ENCODE measurements at places on chromosomes 11 and 22. TPM values are rescaled to one million over a fixed set of nuclear protein-coding genes. Genes with fewer than 3 reads are reported as not detected.

The OR51E2 gene
- not detected for total RNA-seq

The WNT11 gene
- total RNA-seq = not detected

DNA sequence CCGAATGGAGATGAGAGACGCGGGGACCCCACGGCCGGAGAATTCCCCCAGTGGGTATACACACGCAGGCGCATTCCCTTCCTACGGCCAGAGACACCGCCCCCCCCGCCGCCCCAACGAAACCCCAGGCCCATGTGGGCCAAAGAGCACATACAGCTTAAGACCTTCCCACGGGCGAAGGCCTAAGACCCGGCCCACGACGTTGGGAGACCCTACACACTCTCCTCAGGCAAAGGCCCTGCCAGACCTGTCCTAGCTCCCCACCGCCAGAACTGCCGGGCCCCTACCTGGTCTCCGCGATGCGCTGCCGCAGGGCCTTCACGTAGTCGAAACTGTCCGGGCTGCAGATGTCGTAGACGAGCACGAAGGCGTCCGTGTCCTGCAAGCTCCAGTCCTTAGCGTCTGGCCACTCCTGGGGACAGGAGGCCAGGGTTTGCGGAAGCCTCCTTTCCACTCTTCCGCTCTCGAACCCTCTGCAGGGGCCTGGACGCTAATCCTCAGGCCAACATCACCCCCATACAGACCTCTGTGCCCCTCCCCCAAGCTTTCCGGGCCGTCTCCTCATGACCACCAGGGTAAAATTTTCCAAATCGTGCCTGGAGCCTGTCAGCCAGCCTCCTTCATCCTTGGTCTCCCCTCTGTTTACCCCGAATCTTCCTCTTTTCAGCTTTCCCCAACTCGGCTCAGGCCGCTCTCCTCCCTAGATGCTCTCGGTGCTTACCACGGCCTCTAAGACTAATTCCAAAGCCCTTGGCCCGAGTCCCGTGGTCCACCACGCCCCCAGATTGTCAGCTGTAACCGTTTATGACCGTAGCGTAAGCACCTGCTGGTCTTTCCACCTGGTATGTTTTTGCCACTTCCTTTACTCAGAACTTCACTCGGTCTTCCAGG lies 1.7 kb downstream of the RASL10A start:
- H3K27me3 ChIP-seq = peaks cover 34% of the 10 kb centered on the region
- no peak overlapping the region for H3K27ac ChIP-seq
- H3K4me3 ChIP-seq = peak overlapping the region; percentile 43
- ATAC-seq = no peak
- H3K36me3 ChIP-seq = peaks cover 12% of the 10 kb centered on the region
- H3K4me1 ChIP-seq = peaks cover 10% of the 10 kb centered on the region

DNA sequence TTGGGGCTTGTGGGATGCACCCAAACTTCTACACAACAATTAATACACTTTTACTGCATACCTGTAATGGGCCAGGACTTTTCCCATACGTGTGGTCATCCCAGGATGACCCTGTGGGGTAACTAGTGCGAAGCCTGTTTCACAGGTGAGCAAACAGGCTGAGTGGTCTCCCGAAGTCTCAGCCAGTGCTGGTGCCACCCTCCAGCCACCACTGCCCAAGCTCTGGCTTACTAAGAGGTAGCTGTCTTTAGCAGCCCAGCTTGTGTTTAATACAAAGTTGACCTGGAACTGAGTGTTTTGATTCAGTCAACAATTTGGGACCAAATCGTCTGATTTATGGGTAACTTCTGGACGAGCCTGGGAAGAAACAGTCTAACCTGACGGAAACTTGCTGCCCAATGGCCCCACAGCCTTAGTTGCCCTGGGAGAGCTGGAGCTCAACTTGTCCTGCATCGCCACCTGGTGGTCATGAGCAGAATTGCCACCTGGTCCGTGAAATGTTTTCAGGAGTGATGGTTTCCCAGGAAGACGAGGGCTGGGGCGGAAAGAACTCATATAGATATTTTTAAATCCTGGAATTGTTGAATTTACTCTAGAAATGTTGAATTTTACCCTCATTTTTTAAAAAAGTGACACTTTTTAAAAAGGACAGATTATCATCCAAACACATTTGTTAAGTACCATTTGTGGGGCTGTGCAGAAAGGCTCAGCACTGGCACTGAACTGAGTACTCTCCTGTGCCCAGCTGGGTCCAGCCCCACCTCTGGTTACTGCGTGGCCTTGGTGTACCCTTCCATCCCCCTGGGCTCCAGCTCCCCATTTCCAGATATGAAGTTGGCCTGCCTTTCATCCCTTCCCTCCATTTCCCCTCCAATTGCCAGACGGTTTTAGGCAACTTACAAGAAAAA lies 95.5 kb upstream of the PARVA start:
- H3K4me1 ChIP-seq = peaks cover 5% of the 10 kb centered on the region
- no peak overlapping the region for H3K27ac ChIP-seq
- no peaks in the 10 kb centered on the region for H3K27me3 ChIP-seq

The PKDREJ gene
- total RNA-seq = not detected

DNA sequence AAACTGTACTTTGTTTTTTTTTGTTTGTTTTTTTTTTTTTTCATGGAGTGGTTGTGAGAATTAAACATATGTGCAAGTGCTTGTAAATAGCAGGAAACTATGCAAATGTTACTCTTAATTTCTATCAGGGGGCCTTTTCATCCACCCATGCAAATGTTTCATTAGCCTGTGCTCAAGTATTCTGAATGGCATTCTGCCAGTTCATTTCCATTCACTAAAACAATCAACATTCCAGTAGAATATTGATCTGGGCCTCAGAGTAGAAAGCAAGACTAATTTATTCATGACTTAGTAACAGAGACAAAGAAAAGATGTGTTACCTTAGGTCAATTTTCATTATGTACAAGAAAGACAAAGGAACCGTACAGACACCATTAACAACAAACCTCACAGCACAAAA lies 971.4 kb downstream of the DLG2 start:
- H3K4me3 ChIP-seq = no peak overlapping the region
- no peak for ATAC-seq
- no peaks in the 10 kb centered on the region for H3K4me1 ChIP-seq
- H3K27ac ChIP-seq = no peak overlapping the region
- H3K36me3 ChIP-seq = no peaks in the 10 kb centered on the region
- H3K27me3 ChIP-seq = no peaks in the 10 kb centered on the region

DNA sequence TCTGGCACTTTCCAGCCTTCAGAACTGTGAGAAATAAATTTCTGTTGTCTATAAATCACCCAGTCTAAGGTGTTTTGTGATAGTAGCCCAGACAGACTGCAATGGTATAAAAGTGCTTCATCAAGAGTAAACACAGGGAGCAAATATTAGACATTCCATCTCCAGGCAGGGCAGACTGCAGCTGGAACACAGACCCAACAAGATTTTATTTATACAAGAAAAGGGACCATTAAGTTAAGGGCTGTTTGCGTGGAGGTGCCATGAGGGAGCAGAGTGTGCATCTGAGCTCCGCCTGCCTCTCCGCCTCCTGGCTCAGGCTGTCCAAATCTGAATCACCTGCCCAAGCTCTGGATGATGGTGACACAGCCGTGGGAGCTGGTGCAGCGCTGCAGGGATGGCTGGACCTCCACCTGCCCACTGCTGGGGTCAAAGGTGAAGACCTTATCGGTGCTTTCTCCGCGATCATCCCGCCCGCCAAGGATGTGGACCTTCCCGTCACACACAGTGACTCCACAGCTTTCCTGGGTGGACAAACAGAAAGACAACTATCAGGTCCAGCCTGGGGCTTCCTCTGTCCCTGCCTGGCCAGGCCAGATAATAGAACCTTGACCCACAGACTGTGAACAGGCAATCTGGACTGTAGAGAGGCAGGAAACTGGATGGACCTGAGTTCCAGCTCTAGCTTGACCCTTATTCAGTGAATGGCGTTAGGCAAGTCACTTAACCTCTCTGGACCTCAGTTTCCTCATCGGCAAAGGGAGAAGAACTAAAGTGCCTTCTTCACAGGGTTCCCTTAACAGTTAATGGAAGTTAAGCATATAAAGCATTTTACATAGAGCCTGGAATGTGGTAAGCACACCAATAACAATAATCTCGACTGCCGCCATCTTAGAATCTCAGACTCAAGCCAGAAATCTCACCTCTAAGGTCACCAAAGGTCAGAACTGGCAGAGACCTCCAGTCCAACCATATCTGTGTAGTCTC lies 10.5 kb downstream of the KLHL35 start:
- H3K27ac ChIP-seq = peak overlapping the region; percentile 22
- peaks cover 9% of the 10 kb centered on the region for H3K36me3 ChIP-seq

DNA sequence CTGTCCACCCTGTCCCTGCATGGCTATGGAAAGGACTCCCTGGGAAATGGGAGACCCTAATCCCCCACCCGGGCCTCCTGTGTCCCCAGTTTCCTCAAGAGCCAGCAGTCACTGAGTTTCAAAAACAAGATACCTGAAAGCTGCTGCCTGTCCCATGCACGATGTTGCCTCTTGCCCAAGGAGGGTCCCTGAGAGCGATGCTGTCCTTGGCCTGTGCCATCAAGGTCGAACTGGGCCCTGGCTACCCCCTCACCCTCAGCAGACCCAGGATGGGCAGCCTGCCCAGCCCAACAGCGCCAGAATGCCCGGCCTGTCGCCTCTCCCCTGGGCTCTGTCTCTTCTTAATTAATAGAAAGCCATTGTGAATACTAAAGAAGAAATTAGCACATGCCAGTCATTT lies 104.5 kb upstream of the LMO1 start:
- peaks cover 4% of the 10 kb centered on the region for H3K27me3 ChIP-seq
- no peak overlapping the region for H3K4me3 ChIP-seq
- no peak for ATAC-seq

DNA sequence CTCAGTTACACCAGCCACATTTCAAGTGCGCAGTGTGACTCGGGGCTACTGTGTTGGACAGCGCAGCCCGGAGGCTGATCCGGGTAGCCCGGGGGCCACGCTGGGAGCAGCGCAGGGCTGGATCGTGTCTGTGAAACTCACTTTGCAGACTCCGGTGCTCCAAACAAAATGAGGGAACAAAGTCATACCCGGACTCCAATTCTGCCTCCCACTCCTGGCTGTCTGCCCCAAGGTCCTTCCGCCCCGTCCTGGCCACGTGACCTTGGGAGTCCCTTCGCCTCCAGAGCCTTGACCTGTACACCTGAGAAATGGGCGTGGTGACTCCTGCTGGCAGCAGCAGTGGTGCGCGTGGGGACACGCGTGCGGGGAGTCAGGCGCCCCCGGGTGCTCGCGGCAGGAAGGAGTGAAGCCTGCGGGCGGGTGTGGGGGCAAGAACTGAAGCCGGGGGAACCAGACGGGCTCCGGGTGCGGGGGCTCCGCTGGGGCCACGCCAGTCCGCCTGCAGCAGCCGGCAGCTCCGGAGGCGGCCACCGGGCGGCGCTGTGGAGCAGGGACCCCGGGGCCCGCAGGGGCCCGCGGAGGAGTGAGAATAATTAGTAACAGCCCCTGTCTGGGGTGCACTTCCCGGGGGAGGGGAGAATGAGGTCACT lies 42.4 kb downstream of the KCNJ4 start:
- H3K4me3 ChIP-seq = no peak overlapping the region
- H3K27ac ChIP-seq = no peak overlapping the region
- no peaks in the 10 kb centered on the region for H3K4me1 ChIP-seq
- no peaks in the 10 kb centered on the region for H3K36me3 ChIP-seq
- no peaks in the 10 kb centered on the region for H3K27me3 ChIP-seq

DNA sequence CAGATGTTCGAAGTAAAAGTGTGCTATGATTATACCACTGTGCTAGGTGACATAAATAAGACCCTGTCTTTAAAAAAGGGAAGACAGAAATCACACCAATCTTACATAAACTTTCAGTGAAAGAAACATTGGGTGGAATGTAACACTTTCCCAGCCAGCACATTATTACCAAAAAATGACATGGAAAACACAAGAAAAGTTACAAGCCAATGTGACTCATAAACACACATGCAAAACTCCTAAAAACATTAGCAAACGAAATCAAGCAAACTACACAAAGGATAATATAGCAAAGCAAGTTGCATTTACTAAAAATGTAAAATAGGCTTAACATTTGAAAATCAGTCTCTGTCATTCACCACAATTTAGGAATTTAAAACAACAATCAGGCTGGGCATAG lies 47.0 kb downstream of the SBF2 start:
- no peaks in the 10 kb centered on the region for H3K36me3 ChIP-seq
- H3K4me1 ChIP-seq = no peaks in the 10 kb centered on the region
- no peaks in the 10 kb centered on the region for H3K27me3 ChIP-seq
- H3K4me3 ChIP-seq = no peak overlapping the region
- no peak for ATAC-seq

GRCh38 chr11:58027341-58027740 lies 3.4 kb upstream of the OR6Q1 start:
- H3K36me3 ChIP-seq = no peaks in the 10 kb centered on the region
- no peak overlapping the region for H3K4me3 ChIP-seq
- no peak overlapping the region for H3K27ac ChIP-seq
- H3K4me1 ChIP-seq = no peaks in the 10 kb centered on the region
- H3K27me3 ChIP-seq = peaks cover 24% of the 10 kb centered on the region

DNA sequence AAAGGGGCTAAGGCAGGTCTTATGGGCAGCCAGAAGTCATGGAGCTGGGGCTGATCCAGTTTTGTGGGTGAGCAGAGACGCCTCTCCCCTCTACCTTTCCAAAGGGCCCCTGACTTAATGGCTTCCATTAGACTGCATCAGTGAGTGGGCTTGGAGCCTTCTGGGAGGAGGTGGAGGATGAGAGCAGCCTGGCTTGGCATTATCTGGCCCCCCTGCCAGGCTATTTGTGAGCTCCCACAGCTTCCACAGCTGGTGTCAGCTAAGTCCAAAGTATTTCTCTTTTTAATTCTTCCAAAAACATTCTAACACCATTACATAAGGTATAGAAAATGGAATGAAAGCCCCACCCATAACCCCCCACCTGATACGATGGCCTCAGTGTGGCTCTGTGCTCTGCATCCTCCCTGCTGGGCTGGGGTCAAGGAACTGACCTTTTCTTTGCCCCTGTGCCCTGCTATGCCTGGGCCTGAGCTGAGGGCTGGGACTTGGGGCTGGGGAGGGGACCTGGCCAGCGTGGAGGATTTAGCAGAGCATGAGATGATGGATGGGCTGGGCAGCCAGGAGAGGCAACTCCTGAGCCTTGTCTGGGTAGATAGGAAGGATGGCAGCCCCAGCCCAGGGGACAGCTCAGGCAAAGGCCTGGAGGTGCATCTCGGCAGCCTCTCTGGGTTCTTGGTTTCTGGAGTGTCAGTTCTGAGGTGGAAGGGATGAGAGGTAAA lies 4.0 kb downstream of the AIFM3 start:
- ATAC-seq = no peak
- no peak overlapping the region for H3K4me3 ChIP-seq

- no peaks in the 10 kb centered on the region for H3K4me1 ChIP-seq
These were observed 43.3 kb downstream of the WT1 start for GRCh38 chr11:32391956-32392553.

The CNGA4 gene
- total RNA-seq = not detected

DNA sequence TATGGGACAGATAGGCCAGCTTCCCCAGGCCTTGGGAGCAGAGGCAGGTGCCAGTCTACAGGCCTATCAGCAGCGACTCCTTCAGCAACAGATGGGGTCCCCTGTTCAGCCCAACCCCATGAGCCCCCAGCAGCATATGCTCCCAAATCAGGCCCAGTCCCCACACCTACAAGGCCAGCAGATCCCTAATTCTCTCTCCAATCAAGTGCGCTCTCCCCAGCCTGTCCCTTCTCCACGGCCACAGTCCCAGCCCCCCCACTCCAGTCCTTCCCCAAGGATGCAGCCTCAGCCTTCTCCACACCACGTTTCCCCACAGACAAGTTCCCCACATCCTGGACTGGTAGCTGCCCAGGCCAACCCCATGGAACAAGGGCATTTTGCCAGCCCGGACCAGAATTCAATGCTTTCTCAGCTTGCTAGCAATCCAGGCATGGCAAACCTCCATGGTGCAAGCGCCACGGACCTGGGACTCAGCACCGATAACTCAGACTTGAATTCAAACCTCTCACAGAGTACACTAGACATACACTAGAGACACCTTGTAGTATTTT lies 26.6 kb upstream of the L3MBTL2 start:
- H3K27ac ChIP-seq = peak overlapping the region; percentile 51
- H3K27me3 ChIP-seq = no peaks in the 10 kb centered on the region
- peaks cover 4% of the 10 kb centered on the region for H3K4me1 ChIP-seq
- no peak for ATAC-seq
- H3K36me3 ChIP-seq = peaks cover 69% of the 10 kb centered on the region
- no peak overlapping the region for H3K4me3 ChIP-seq

The FAM180B gene
- total RNA-seq = not detected

The TUBA8 gene
- 4.7 TPM for total RNA-seq

Measured in activated T-helper 17 cell treated with anti-CD3 and anti-CD28 coated beads, Interleukin-2, amount 50 U/mL, for 72 hours (primary cell).